ENCODE measurements at places on chromosomes 2 and 18.

DNA sequence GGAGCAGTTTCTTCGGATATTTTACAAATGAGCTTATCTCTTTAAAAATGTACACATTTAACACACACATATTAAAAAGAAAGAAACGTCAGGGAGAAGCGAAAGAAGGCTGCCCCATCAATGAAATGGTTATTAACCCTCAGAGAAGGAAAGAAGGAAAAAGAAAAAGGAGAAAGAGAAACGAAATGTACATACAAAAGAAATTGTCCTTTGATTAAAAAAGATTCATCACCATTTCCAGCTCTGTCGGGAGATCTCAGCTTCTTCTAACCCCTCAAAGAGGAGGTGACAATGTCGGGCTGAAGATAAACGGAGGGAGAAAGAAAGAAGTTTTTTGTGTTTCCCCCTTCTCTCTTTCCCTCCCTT is 1.5 kb downstream of the IKZF2 start:
- no peak overlapping the region for H3K27ac ChIP-seq
- peak overlapping the region; percentile 71 for H3K4me3 ChIP-seq
- no peak for DNase-seq
- no peaks in the 10 kb centered on the region for H3K36me3 ChIP-seq
- H3K27me3 ChIP-seq: peaks cover 50% of the 10 kb centered on the region

GRCh38 chr2:121075006-121075551 is 209.9 kb downstream of the TFCP2L1 start:
- no peaks in the 10 kb centered on the region for H3K36me3 ChIP-seq
- no peak overlapping the region for H3K27ac ChIP-seq
- no peaks in the 10 kb centered on the region for H3K4me1 ChIP-seq

DNA sequence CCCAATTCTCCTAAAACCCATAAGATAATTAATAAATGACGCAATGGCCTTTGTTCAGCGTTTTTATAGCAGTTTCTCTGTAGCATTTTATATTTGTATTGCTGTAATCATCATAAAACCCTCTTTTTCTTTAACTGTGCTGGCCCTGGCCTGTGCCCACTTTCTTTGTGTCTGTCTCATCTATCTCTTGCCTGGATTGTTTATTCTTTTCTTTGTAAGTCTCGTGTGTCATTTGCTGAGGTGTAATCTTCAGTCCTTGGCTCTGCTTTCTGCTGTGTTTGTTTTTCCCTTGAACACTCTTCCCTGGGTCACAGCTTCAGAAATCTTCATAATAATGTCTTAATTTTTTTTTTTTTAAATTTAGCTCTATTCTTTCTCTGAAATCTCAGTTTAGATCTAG is 525.8 kb upstream of the LINC00305 start:
- no peaks in the 10 kb centered on the region for H3K36me3 ChIP-seq
- H3K27me3 ChIP-seq: no peaks in the 10 kb centered on the region
- H3K4me3 ChIP-seq: no peak overlapping the region
- H3K4me1 ChIP-seq: no peaks in the 10 kb centered on the region
- H3K27ac ChIP-seq: no peak overlapping the region

DNA sequence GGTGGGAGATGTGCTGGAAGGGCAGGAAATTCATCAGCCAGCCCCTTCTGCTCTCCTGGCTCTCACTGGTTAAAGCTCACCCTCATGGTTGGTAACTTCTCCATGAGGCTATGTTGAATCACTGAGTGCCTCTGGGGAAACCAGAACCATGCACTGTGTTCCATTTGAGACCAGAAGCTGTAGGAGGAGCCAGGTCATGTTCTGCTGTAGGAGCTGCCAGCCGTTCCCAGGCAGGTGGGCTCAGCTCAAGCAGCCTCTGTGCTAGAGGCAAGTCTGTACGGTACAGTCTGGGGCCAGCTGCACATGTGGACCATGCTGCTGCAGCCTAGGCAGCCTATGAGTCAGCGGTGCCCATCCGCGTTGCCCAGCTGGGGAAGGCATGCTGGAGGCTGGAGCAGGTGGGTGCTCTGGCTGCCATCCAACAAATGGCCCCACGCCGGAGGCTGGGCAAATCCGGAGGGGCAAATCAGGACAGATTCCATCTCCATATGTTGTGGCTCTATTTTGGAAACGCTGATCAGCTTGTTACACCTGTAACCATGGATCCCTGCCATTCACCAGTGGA is 22.0 kb upstream of the KCNF1 start:
- H3K36me3 ChIP-seq: no peaks in the 10 kb centered on the region
- no peaks in the 10 kb centered on the region for H3K4me1 ChIP-seq
- H3K27me3 ChIP-seq: peaks cover 2% of the 10 kb centered on the region
- H3K4me3 ChIP-seq: no peak overlapping the region
- no peak for DNase-seq

GRCh38 chr18:37019157-37019827 is 190.4 kb downstream of the KIAA1328 start:
- no peaks in the 10 kb centered on the region for H3K27me3 ChIP-seq
- no peak for DNase-seq
- no peaks in the 10 kb centered on the region for H3K4me1 ChIP-seq
- peaks cover 56% of the 10 kb centered on the region for H3K36me3 ChIP-seq

- H3K27ac ChIP-seq: no peak overlapping the region
- H3K4me3 ChIP-seq: no peak overlapping the region
- H3K4me1 ChIP-seq: peaks cover 2% of the 10 kb centered on the region
- no peaks in the 10 kb centered on the region for H3K27me3 ChIP-seq
- no peaks in the 10 kb centered on the region for H3K36me3 ChIP-seq
Observed at GRCh38 chr2:29042561-29043075, 31.7 kb downstream of the PCARE start.

DNA sequence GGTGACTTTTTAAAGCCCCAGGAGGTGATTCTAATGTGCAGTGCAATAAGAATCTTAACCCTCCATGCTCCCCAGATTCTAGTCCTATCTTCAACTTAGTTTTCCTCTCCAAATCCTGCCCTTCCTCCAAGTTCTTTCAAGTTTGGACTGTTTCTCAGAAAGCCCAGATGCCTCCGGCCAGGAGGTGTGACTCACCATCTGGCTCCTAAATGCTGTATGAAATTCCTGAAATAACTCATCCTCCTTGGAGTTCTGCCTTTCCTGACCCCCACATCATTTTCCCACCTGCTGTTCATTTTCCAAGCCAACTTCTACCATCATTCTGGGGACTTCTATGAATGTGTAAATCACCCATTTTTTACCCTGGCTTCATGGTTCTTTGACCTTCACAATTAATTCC is 118.2 kb upstream of the NOL4 start:
- H3K27ac ChIP-seq: no peak overlapping the region
- no peaks in the 10 kb centered on the region for H3K27me3 ChIP-seq
- DNase-seq: no peak
- H3K4me3 ChIP-seq: no peak overlapping the region
- H3K36me3 ChIP-seq: no peaks in the 10 kb centered on the region

DNA sequence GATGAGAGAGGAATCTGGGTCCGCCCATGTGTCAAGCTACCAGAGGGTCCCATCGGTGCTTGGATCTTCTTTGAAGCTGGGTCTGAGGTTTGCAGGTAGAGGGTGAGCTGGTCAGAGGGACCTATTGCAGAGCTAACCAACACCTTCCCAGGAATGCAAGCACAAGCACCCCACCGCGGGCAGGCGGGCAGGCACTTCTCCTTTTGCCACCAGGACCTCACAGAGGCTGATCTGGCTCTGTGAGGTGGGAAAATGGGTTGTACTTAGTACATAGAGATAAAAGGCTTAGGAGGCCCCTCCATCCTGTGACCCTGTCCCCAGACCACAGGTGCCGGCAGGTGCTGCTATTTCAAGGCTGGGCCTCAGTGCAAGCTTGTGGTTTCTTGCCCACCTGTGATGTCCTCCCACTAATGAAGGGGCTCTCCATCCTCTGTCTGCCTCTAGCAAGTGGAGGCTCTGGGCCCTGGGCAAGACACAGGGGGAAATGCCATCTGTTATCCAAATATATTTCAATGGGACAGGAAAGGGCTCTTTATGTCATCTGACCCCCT is 31.4 kb upstream of the IL37 start:
- no peak overlapping the region for H3K4me3 ChIP-seq
- DNase-seq: no peak
- H3K4me1 ChIP-seq: peaks cover 8% of the 10 kb centered on the region
- H3K27ac ChIP-seq: no peak overlapping the region

- no peak overlapping the region for H3K27ac ChIP-seq
- H3K27me3 ChIP-seq: peaks cover 28% of the 10 kb centered on the region
- DNase-seq: no peak
- no peak overlapping the region for H3K4me3 ChIP-seq
- H3K36me3 ChIP-seq: no peaks in the 10 kb centered on the region
- H3K4me1 ChIP-seq: peaks cover 10% of the 10 kb centered on the region
Observed at GRCh38 chr2:60512641-60513040, 40.8 kb downstream of the BCL11A start.

DNA sequence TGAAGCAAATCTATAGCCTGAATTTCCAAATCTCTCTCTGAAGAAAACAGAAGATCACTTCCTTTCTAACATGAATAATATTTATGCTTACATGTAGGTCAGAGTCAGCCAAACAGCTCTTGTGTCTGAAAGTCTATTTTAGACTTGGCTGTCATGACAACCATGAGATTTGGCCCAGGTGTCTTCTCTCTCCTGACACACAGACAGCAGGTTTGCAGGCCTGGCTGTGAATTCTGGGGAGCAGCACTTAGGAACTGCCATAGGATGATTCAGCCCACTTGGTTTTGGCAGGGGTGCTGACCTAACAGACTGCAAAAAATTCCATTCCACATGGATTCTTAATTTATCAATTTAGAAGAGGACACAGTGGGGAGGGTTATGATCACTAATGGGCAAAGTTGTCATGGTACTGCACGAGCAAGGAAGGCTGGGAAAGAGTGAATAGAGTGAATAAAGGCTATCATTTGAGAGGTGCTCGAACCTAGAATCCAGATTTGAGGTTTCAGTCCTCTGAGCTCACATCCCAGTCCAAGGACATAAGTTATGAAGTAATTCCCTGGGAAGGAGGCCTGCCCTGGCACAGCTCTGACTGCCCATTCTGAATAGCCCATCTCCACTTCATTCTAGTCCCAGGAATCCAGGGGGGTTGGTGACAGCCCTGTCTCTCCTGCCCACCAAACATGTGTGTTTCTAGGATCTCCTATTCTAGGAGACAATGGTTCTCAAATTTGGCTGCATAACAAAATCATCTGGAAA is 453.9 kb upstream of the TRIB2 start:
- no peak overlapping the region for H3K27ac ChIP-seq
- H3K36me3 ChIP-seq: no peaks in the 10 kb centered on the region
- DNase-seq: no peak

- H3K4me1 ChIP-seq: no peaks in the 10 kb centered on the region
- no peak for DNase-seq
- no peaks in the 10 kb centered on the region for H3K36me3 ChIP-seq
- H3K4me3 ChIP-seq: no peak overlapping the region
- no peak overlapping the region for H3K27ac ChIP-seq
Observed at GRCh38 chr2:18455236-18455862, 105.1 kb downstream of the RDH14 start.

- no peak overlapping the region for H3K27ac ChIP-seq
- no peak for DNase-seq
- H3K4me3 ChIP-seq: no peak overlapping the region
- peaks cover 35% of the 10 kb centered on the region for H3K4me1 ChIP-seq
- H3K36me3 ChIP-seq: peaks cover 13% of the 10 kb centered on the region
Observed at GRCh38 chr2:134148843-134149472, 104.9 kb upstream of the MGAT5 start.

- peaks cover 31% of the 10 kb centered on the region for H3K36me3 ChIP-seq
- peaks cover 21% of the 10 kb centered on the region for H3K4me1 ChIP-seq
- peak within 1 kb of the TSS; percentile 83 for H3K4me3 ChIP-seq
- peak within 1 kb of the TSS; percentile 74 for H3K27ac ChIP-seq
- no peaks in the 10 kb centered on the region for H3K27me3 ChIP-seq
Observed at GRCh38 chr2:95159690-95160449, at the start of gene ZNF514. Gene ZNF514, minus strand, starts transcription at chr2:95159848. Its CDS starts 6,595 bp downstream, at chr2:95153253.

- no peak overlapping the region for H3K4me3 ChIP-seq
- H3K27ac ChIP-seq: no peak overlapping the region
- H3K36me3 ChIP-seq: no peaks in the 10 kb centered on the region
- no peaks in the 10 kb centered on the region for H3K4me1 ChIP-seq
Observed at GRCh38 chr18:39845631-39846030, 2109.4 kb upstream of the PIK3C3 start.

- no peaks in the 10 kb centered on the region for H3K27me3 ChIP-seq
- H3K4me3 ChIP-seq: no peak overlapping the region
- H3K36me3 ChIP-seq: peaks cover 6% of the 10 kb centered on the region
- peaks cover 7% of the 10 kb centered on the region for H3K4me1 ChIP-seq
Observed at GRCh38 chr2:177542396-177542795, 149.8 kb downstream of the AGPS start.

DNA sequence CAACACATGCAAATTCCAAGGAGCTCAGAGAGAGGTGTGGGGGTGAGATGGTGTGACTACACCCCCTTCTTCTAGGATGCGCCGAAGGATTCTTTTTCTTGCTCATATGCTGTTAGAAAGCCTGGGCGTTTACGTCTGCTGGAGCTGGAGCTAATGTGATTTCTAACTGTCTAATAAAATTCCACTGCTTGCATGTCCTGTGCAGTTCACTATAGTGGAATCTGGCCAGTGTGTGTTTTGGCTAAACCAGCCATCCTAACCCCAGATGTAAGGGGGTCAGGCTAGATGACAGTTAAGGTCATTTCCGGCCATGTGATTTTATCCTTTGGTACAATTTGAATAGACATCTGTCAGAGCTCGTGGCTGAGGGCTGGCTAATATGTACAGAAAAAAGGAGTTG is 194.1 kb downstream of the PRKCE start:
- H3K27me3 ChIP-seq: no peaks in the 10 kb centered on the region
- no peak for DNase-seq
- H3K36me3 ChIP-seq: peaks cover 4% of the 10 kb centered on the region
- H3K4me3 ChIP-seq: no peak overlapping the region

- no peaks in the 10 kb centered on the region for H3K4me1 ChIP-seq
- no peak overlapping the region for H3K4me3 ChIP-seq
- DNase-seq: no peak
- peaks cover 4% of the 10 kb centered on the region for H3K27me3 ChIP-seq
Observed at GRCh38 chr2:17976871-17977746, 98.6 kb downstream of the KCNS3 start.

GRCh38 chr2:166314022-166314759 is 61.6 kb downstream of the SCN9A start:
- no peak overlapping the region for H3K27ac ChIP-seq
- DNase-seq: no peak
- no peaks in the 10 kb centered on the region for H3K36me3 ChIP-seq
- no peak overlapping the region for H3K4me3 ChIP-seq
- no peaks in the 10 kb centered on the region for H3K4me1 ChIP-seq

DNA sequence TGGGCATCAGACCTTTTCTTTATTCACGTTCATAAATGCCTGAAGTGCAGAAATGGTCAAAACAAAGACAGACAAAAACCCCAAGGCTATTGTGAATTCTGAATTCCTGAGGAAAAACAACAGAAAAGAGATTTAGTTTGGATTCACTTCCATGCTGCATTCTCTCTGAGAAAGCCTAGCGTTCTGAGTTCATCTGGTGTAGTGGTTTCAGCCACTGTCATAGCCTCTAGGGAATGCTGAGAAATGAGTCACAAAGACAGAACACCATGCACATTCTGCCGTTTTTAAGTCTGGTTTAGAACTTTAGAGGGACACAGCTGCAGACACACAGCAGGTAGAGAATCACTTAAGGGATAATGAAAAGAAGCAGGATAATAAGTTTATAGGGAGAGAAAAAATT is 93.8 kb downstream of the LRP1B start:
- H3K27me3 ChIP-seq: no peaks in the 10 kb centered on the region
- H3K4me1 ChIP-seq: no peaks in the 10 kb centered on the region
- no peak overlapping the region for H3K27ac ChIP-seq
- no peaks in the 10 kb centered on the region for H3K36me3 ChIP-seq
- DNase-seq: no peak
- H3K4me3 ChIP-seq: no peak overlapping the region

Data from activated naive CD4-positive, alpha-beta T cell treated with anti-CD3 and anti-CD28 coated beads for 36 hours (primary cell).